ENCODE measurements at places on chromosomes 1 and 21.

DNA sequence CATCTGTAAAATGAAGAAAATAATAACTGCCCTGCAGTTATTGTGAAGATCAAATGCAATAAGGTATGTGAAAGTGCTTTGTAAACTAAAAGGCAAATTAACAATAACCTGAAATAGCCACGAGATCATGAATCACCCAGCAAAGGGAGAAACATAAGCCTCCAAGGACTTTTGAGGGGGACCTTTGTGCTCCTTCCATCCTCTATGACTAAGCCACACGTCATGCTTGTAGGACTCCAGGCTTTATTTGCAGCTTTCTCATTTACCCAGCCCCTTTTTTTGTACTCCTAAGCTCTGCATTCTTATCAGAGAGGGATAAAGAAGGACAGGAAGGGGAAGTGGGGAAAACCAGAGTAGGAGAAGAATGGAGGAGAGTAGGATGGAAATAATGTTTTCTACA lies 115.1 kb downstream of the PROX1 start:
- DNase-seq: no peak

GRCh38 chr1:230079199-230080024 lies 12.4 kb downstream of the GALNT2 start:
- no peak for DNase-seq

DNA sequence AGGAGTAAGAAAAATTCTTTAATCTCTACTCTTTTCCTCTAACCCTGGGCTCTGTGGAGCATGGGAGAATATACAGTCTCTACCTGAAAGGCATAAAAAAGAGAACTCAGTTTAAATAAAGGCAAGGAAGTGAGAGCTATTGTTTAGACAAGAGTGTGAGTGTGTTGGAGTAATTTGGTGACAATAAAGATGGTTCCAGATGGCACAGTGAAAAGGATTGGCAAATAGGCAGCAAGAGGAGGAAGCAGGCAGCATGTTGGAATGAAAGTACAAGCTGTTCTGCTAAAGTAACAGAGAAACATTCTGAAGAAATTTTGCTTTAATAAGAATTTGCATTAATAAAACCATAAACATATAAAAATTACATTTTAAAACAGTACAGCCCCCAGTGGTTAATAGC lies 163.4 kb downstream of the DNM3 start:
- DNase-seq: peak; percentile 38

DNA sequence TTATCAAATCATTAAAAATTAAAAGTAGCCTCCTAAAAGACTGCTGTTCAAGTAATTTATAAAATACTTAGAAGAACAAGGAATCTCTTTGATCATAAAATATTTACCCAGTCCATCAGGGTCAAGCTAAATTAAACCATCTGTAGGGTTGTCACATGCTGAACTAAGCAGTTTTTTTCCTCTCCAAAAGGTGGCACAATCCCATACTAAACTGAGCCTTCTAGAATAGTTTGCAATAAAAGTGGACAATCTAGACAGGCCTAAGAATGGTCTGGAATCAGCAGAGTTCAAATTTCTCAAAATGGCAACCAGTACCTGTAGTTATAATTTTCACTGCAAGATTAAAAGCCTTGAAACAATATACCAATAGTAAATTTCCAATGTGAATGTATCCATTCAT lies 194.8 kb downstream of the EIF4G3 start:
- DNase-seq: no peak

GRCh38 chr1:171788696-171789095 lies 7.2 kb downstream of the METTL13 start:
- DNase-seq: no peak

Measured in cerebellar nuclear complex (tissue), 1 donor.